Omental fat pad (tissue), 4 donors: ENCODE measurements at places on chromosomes 6 and 20.

DNA sequence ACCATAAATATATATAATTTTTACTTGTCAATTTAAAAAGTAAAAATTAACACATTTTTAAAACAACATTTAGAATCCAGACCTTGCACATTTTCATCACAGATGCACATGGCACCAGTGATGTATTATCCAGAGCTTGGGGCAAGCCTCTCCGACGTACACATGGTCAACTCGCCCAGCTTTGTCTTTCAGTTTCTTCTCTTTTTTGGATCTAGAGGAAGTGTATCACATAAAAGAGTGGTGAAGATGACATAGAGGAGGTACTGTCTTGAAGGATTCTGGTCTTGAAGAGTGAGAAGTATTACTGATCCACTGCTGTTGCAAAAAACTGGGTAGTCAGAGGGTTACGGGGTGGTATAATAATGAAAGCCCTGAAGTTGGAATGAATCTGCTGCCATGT, 46.9 kb upstream of the TAB2 start:
- DNase-seq, result no peak

DNA sequence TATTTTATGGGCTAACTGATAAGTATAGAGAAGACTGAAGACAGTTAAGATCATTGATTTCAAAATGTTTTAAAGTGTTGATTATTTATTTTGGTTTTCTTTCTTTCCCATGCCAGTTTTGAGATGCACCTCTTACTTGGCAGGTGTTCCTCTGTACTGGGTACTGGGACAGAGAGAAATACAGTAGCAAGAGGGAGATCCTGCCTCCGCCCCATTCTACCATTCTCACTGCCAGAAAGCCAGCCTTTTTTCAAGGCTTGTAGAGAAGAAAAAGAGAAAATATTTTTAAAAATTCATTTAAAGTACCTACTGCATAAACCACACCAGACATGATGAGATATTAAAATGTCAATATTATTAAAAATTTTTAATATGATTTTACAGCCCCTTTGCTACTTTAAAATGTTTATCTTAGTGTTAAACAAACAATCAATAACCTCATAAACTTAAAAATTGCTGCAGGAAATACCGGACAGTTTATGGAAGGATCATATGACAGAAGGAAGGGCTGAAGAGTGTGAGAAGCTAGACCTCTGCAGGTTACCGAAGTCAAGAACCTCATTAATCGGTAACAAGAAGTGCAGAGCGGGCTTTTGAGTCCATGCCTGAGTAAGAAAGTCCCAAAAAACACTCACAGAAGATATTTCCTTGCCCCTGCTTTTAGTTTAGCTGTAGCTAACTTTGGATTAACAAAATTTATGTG, 117.8 kb upstream of the ESR1 start:
- no peak for DNase-seq

DNA sequence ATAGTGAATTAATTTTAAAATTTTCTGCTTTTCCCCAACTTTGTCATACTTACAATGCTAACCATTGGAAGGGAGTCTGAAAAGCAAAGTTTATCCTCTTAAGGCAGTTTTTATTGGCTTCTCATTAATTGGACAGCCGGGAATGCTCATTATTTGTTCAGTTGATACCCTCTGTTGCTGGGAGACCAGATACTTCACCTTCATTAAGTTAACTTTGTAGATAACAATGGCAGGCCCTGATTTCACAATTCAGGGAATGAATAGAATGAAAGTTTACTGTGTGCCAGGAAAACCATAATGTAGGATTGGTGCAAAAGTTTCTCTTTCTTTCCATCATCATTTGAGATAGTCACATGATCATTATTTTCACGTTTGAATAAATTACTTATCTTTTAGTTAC, 49.0 kb downstream of the COL19A1 start:
- DNase-seq, result no peak

DNA sequence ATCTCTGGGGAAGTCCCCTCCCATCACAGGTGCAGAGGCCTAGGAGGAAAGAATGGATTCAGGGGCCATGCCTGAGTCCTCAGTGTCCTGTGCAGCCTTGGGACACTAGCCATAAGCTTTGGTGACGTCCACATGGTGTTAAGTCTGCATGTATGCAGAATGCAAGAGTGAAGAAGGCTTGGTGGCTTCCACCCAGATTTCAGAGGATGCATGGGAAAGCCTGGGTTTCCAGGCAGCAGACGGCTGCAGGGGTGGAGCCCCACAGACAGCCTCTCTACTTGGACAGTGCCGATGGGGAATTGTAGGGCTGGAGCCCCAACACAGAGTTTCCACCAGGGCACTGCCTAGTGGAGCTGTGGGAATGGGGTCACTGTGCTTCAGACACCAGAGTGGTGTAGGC, 117.1 kb upstream of the NRN1 start:
- no peak for DNase-seq

DNA sequence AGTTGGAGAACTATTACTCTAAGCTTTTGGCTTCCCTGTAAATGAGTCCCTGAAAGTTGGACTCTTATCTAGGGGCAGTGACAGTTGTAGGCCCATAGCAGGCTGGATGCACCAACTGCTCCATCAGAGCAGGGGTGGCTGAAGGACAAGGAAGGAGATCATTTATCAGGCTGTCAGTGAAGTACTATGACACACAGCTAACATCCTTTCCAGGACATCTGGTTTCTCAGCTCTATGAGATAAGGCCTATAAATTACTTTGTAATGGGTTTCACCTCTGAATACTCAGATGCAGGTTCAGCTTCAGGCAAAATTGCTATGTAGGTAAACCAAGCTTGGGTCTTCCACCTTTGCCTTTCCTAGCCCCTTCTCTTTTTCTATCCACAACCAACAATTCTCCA, 468.5 kb downstream of the KIF16B start:
- no peak for DNase-seq

DNA sequence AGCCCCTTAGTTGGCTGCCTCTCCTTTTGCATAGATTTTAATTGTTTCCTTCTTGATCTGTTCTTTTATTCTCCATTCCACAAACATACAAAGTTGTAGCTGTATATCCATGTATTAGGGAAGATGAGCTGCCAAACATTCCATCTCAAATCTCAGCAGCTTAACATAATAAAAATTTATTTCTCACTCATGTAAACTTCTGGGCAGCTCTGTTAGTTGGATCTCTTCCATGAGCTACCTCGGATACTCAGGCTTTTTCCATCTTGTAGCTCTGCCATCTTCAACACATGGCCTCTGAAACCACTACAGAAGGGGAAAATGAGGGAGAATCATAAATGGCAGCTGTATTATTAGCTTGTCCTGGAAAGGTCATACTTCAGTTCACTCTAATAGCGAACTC, 149.4 kb upstream of the BMP2 start:
- DNase-seq, result no peak

- DNase-seq, result no peak
Measured at GRCh38 chr6:24183584-24183983, 57.6 kb downstream of the NRSN1 start.

DNA sequence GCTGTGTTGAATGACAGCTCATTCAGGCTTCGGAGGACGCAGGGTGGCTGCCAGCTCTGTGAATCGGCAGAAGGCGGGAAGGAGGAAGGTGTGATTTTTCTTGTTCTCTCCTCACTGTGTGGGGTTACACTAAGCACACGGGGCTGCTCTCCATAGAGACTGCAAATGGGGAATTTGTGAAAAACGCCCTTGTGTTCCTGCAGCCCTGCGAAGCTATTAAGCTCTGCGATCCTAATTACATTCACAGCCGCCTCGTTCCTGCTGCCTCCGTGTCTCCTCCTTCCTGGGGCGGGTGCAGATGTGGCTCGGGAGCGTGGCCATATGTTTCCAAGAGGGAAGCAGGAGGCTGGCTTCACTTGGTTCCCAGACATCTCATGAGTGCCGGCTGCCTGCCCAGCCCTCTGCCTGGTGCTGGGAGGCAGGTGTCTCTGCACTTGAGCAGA, 124.0 kb downstream of the TOX2 start:
- no peak for DNase-seq

GRCh38 chr20:8322662-8323217, 190.7 kb downstream of the PLCB1 start:
- no peak for DNase-seq

GRCh38 chr6:170363255-170363654, 56.7 kb downstream of the FAM120B start:
- no peak for DNase-seq

DNA sequence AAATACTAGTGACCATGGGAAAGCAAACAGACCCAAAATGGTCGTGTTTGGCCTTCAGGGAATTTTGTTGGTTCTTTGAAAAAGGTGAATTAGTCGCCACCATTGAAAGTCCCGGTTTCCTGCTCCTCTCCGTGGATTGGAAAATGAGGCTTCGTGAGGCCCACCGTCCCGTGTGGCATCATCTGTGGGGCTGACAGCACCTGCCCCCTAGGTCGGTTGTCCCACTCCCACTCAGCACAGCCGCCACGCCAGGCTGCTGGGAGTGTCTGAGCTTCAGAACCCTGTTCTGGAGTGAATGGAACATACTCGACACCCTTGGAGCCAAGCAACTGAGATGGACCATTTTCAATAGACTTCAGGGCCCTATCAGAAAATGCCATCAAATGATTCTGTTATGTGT, 33.0 kb upstream of the FOXC1 start:
- DNase-seq, result no peak

GRCh38 chr20:8646033-8646441, 422.9 kb upstream of the PLCB4 start:
- no peak for DNase-seq

- no peak for DNase-seq
Measured at GRCh38 chr6:142530566-142530965, 228.8 kb downstream of the ADGRG6 start.

GRCh38 chr6:166946125-166946524, 10.2 kb downstream of the RNASET2 start:
- DNase-seq, result no peak

DNA sequence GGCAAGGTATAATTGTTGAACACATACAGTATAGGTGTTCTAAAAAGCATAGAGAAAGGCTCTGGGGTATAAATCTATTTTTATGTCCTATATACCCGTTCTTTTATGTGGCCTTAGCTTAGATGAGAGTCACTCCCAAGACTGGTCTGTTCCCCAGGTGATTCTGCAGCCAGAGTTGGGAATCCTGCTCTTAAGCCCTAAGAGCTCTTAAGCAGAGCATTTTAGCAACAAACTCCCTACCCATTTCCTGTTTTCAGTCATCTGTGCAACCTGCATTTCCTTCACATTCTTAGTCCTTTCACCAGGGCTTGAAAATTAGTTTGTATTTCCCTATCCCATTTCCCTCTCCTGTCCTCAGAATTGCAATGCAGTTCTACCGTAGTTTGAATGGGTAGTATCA, 166.1 kb downstream of the HS3ST5 start:
- DNase-seq, result no peak
